ENCODE measurements at places on chromosomes 2 and 18.

- no peak for DNase-seq
Measured at GRCh38 chr2:30372826-30373225, 74.2 kb upstream of the LCLAT1 start.

GRCh38 chr2:187939180-187939579 lies 352.5 kb upstream of the GULP1 start:
- no peak for DNase-seq

DNA sequence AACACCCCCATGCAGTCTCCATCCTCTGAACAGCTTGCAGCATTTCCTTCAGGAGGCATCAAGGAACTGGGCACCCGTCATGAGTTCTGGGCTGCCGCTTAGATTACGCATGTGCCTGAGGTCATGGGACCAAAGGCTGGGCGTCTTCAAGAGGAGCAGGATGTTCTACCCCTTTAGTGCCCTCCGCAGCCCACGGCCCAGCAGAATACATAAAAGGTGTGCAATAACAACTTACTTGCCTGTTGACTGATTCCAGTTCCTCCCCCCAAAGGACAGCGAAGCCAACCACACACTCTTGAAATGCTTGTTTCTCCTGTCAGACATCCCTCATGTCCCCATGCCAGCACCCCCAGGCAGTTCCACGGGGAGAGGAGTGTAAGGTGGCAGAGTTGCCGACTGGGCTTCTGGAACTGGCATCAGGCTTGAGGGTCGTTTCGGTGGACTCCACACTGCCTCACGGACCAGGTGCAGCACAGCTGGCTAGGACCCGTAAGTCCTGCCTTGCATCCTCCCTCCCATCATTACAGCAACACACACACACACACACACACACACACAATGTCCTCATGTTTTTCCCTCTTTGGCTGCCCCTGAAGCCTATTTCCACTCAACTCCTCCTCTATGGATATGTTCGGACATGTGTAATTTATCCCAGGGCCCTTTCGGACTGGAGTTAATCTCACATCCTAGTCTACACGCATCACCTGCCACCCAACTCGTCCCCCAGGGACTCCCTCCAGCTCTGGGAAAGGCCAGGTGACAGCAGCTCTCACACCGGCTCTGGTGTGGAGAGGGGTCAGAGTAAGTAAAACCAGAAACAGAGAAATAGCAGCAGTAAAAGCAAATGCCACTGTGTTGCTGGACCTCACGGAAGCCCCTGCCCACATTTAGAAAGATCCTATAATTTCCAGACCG lies 200.7 kb downstream of the BCL11A start:
- no peak for DNase-seq

DNA sequence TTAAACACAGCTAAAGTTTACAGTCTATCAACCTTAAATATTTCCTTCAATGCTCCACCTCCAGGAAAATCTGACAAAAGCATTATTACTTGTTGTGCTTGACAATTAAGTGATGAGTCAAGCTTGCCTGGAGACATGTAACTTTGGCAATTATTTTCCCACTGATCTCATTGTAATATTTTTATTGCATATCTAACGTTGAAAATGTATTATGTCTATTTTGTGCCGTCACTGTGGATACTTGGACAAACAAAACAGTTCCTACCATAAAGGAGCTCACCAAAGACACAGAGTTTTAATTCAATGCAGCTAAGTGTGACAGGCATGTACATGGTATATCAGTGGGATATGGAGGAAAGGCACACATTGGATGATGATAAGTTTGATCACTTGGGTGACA lies 24.7 kb downstream of the RNF103 start:
- DNase-seq = no peak

GRCh38 chr2:235575904-235576303 lies 82.1 kb downstream of the AGAP1 start:
- DNase-seq = no peak

DNA sequence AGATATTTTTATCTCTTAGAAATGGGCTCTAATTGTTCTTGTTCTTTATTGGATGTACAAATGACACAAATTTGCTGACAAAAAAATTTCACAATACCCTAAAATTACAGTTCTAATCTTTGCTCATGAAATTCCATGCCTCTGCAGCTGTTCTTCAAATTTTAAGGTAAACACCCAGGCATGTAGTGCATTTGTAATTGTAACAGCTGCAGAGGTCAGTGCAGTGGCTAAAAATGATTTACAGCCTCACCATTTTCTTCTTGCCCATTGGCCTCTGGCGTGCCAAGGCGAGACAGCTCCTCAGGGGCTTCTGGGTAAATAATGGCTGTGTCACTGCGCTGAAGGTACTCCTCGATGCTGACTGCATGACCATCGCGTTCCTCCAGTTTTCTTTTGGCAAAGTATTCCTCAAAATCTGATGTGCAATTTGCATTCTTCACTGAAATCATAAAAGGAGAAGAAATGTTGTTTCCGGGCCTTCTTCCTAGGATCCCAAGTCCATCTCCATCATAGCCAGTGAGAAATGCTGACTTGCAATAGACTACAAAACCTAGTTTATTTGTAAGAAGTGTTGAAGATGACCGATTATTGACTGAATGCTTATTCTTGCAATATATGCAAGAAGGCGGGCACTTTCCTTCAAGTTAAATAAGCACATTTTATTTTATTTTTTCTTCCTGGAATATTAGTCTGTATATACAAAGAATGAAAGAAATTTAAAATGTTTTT lies 115.2 kb downstream of the ZEB2 start:
- DNase-seq = peak; percentile 24

DNA sequence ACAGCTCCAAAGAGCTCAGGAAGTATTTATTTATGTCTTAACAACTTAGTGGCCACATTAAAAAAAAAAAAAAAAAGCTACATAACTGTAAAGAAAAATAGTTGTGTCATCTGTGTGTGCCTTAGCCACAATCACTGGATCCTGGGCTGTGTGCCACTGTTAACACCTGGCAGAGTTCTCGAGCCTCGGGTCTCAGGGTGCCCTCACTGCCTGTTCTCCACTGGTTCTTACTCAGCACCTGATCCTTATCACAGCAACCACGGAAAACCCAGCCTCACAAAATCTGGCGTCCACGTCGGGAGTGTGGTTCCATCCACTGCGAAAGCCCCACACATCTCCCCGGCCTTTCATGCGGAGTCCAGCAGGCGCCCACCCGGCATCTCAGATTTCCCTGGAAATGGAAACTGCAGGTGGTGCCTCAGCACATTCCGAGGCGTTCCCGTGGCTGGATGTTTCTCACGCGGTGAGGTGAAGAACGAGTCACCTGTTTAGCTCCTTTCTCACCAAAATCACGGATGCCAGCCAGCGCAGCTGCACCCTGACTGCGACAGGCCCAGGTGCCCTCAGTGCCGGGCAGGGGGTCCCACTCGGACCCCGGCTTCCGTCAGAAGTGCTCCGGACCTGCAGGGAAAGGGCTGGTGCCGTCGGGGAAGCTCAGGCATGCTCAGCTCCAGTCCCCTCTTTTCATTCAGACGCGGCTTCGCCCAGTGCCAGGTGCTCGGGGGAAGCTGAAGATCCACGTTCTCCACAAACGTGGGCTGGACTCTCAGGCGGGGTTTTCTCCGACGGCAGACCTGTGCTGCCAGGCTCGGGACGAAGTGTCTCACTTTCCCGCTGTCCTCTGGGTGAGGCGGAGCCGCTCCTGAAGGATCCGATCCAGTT lies 198.7 kb upstream of the SALL3 start:
- DNase-seq = no peak

- peak; percentile 22 for DNase-seq
Measured at GRCh38 chr18:3578621-3579020, 128.6 kb downstream of the TGIF1 start.

Data from HCEC 1CT (cell line).